ENCODE measurements at places on chromosomes 3 and 15. TPM values are rescaled to one million over a fixed set of nuclear protein-coding genes. Genes with fewer than 3 reads are reported as not detected.

UPK1B gene
- not detected for total RNA-seq

OXNAD1 gene
- 83.3 TPM for total RNA-seq

LRRN1 gene
- 2.5 TPM for total RNA-seq

KBTBD13 gene
- not detected for total RNA-seq

TRIM59 gene
- total RNA-seq: 42.2 TPM

PARP9 gene
- total RNA-seq: 25.3 TPM

MBD4 gene
- total RNA-seq: 45.2 TPM

SPINK8 gene
- not detected for total RNA-seq

TMEM207 gene
- total RNA-seq: not detected

GOLGA8J gene
- total RNA-seq: not detected

DCLK3 gene
- not detected for total RNA-seq
